Stimulated activated CD8-positive, alpha-beta memory T cell treated with anti-CD3 and anti-CD28 coated beads, Interleukin-2, amount 100 ng/mL, for 1 hour (primary cell): ENCODE measurements at places on chromosomes 12 and 14.
A peak's percentile ranks its signal among the peaks of the same experiment; 100 is the strongest.

DNA sequence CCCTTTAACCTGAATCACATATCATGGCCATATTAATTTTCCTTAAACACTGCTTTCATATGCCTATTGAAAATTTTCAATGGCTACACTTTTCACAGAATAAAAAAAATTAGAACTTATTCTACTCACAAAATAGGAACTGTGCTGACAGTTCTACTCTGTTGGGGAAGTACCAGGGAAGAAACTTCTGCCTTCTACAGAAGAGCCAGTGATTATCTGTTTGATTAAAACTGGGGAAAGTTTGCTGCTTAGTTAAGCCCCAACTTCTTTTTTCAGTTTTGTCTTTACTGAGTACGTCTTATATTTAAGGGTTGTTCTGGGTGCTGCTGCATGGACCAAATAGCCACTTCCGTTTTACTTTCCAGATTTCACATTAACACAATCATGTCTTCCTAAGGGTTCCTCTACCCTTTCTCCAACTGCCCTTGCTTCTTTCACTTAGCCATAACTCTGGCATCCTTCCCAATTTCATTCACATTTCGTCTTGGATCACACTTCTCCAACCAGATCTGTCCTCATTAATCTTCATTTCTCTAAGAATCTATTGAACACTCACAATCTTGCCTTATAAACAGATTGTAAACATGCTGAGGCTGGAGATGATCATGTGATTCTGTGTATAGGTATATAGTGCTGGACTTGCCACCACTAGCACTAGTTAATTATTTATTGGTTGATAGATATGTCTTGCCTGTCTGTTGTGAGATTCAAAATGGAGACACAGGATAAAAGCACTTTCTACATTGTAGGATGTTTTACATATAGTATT lies 1.9 kb upstream of the SEL1L start:
- DNase-seq = no peak

DNA sequence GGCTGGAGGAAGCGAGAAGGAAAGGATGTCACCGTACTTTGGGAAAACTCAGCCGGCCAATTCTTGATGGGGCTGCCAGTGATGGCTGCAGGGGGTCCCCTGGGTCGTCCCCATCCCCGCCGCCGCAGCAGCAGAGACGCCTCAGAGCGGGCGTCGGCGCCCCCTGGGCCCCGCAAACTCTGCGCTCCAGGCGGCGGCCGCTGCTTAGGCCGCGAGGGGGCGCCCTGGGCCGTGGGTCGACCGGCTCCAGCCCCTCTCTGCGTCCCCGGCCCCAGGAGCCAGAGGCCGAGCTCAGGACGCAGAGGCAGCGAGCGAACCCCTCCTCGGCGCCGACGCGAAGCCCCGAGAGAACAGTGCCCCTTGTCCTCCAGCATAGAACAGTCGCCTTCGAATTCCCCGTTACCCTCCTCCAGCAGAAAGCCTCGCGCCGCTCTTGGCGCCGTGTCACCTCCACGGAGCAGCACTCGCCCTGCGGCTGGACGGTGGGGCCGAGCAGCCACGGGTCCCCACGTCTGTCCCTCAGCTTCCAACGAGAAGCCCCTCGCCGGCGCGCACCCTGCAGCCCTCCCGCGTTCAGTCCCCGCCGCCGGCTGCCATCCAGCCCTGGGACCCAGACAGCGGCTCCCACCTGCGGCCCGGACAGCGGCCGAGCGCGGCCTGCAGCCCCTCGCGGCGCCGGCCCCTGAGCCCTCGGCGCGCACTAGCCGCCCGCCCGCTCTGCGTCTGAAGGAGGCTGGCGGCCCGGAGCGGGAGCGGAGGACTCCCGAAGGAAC lies 106.6 kb downstream of the PRICKLE1 start:
- peak; percentile 9 for DNase-seq

GRCh38 chr14:100708425-100709288 lies 18.0 kb upstream of the DLK1 start:
- DNase-seq = no peak

GRCh38 chr12:74620921-74621320 lies 83.3 kb downstream of the ATXN7L3B start:
- no peak for DNase-seq

DNA sequence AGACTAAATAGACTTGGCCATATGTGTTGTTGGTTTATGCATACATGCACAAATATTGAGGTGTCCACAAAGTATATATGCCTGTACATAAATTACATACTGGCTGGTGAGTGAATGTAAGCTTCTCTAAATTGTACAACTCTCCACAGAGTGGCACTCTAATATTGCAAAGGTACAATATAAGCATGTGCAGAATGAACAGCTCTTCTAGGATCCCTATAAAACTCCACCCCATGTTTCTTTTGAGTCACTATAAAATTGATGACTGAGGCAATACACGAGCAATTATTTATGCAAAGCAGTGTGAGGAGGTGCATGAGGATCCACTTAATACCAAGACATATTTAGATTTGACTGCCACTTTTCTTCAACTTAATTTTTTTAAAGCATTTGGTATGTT lies 172.2 kb downstream of the NAV3 start:
- DNase-seq = no peak

DNA sequence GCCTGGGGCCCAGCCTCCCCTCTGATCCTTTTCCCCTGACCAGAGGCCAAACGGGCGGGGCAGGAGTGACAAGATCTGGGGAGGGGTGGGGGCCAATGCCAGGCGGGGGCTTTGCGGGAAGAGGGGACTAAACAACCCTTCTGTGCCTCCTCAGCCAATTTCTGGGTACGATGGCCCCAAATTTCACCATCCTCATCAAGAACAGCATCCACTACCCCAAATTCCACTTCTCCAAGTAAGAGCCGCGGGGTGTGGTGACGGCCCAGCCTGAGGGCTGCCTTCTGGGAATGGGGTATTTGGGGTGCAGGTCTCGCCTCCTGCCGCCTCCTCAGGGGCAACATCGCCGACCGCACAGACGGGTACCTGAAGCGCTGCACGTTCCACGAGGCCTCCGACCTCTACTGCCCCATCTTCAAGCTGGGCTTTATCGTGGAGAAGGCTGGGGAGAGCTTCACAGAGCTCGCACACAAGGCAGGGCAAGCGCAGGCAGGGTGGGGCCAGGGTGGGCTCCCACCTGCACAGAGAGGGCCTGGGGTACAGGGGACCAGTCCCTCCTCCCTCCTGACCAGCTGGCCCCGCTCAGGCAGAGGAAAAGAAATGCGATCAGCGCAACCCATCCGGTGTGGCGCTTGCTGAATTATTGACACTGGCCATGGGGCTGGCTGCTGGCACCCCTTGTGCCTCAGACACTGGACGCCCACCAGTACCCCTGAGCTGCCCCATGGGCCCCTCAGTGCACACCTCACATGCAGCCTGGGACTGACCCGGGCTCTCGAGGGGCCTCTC lies 1.7 kb downstream of the P2RX2 start:
- DNase-seq = no peak

- no peak for DNase-seq
Observed at GRCh38 chr12:82182601-82183190, 175.5 kb downstream of the CCDC59 start.

GRCh38 chr14:20454516-20455354 lies at the start of the genes APEX1 and OSGEP:
Gene APEX1, plus strand, starts transcription at chr14:20455226. Its CDS starts 420 bp downstream, at chr14:20455646.
Gene OSGEP, minus strand, starts transcription at chr14:20454812. Its CDS starts 129 bp downstream, at chr14:20454683.
- DNase-seq = peak; percentile 92

DNA sequence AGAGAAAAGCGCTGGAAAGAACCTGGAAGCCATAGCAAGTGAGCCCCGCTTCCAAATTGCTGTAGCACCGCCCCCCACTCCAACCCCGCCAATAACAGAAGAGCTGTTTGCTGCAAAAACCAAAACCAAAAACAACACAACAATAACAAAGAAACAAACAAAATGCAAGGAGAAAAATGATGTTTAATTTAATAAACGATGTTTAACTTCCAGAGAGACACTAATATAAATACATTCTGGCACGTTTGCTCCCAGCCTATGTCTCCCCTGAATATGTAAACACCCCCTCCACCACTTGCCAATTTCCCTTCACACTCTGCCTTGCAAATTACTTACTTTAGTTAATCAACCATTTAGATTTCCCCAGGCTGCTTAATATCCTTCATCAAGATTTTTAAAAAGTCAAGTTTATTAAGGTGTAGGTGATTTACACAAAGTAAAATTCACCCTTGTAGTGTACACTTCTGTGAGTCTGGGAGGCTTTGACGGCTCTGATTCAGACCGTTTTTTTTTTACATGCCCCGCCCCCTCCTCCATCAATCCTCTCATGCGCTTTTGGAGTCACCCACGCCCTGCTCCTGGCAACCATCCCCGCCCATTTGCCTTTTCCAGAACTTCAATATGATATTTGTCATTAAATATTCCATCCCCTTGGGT lies 482 bp upstream of the IFI27L2 start:
- DNase-seq = no peak

GRCh38 chr14:88210426-88210825 lies 112.6 kb downstream of the KCNK10 start:
- DNase-seq = no peak

DNA sequence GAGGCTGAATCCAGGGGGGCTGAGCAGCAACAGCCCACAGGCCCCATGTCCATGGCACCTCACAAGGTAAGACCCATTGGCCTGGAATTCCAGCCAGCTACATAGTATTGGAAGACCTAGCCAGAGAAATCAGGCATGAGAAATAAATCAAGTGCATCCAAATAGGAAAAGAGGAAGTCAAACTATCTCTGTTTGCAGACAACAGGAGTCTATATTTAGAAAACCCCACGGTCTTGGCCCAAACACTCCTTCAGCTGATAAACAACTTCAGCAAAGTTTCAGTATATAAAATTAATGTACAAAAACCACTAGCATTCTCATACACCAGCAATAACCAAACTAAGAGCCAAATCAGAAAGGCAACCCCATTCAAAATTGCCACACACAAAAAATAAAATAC lies 16.9 kb downstream of the PDE6H start:
- DNase-seq = no peak

DNA sequence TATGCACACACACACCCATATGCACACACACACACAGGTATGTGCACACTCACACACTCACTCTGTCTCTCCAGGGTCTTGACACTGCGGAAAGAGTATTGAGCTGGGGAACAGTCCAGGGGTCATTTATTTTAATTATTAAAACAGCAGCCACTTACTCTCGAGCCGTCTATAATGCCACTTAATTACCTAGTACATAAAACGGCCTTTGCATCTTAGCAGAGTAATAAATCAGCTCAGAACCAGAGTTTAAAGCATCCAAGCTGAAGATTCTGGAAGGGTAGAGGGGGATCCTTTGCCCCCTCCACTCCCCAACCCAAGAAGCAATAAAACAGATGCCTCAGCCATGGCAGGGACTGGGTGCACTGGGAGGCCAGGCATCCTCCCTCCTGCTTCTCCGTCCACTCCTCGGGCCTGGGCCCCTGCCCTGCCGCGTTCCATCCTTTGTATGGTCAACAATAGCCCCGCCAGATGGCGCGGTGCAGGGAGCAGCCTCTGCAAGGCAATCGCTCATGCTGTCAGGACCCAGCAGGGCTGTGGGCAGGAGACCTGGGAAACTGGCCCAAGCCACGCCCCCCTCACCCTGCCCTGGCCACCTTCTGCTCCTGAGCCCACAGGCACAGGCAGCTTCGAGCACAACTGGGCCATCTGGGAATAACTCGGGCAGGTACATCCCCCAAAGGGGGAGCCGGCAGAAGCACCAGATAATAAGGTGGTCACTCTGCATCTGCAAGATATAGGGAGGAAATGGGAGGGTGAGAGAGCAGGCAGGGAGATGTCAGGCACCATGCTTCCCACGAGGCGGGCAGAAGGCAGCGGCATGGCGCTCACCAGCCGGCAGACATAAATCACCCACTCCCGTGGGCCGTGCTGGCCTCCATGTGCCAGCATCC lies 40.9 kb downstream of the CCDC85C start:
- no peak for DNase-seq

- no peak for DNase-seq
Observed at GRCh38 chr14:88060576-88060975, 55.6 kb downstream of the GPR65 start.

- no peak for DNase-seq
Observed at GRCh38 chr14:101185073-101185835, 281.7 kb upstream of the RTL1 start.

DNA sequence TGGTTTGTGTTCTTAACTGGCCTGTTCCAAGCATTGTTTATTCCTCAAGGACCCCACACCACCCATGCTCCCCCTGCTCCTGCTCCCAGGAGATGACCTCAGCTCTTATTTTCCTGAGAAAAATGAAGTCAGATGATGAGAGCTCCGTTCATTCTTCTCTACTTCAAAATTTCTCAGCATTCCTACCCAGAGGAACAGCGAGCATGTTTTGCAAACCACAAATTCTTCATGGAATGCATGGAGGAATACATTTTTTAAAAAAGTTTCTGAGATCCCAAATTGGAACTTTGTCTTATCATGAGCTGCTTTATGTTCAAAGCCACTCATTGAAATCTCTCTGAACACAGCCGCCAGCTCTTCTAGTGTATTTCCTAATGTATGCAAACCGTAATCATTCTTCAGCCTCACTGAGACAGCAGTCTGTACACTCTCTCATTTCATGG lies 44.9 kb downstream of the SYNE2 start:
- DNase-seq = no peak

GRCh38 chr12:122031342-122032216 lies 9.9 kb downstream of the BCL7A start:
- DNase-seq = peak; percentile 9

GRCh38 chr14:99781091-99781490 lies 12.1 kb upstream of the EML1 start:
- DNase-seq = no peak

GRCh38 chr12:107144990-107145389 lies 51.6 kb upstream of the CRY1 start:
- no peak for DNase-seq

DNA sequence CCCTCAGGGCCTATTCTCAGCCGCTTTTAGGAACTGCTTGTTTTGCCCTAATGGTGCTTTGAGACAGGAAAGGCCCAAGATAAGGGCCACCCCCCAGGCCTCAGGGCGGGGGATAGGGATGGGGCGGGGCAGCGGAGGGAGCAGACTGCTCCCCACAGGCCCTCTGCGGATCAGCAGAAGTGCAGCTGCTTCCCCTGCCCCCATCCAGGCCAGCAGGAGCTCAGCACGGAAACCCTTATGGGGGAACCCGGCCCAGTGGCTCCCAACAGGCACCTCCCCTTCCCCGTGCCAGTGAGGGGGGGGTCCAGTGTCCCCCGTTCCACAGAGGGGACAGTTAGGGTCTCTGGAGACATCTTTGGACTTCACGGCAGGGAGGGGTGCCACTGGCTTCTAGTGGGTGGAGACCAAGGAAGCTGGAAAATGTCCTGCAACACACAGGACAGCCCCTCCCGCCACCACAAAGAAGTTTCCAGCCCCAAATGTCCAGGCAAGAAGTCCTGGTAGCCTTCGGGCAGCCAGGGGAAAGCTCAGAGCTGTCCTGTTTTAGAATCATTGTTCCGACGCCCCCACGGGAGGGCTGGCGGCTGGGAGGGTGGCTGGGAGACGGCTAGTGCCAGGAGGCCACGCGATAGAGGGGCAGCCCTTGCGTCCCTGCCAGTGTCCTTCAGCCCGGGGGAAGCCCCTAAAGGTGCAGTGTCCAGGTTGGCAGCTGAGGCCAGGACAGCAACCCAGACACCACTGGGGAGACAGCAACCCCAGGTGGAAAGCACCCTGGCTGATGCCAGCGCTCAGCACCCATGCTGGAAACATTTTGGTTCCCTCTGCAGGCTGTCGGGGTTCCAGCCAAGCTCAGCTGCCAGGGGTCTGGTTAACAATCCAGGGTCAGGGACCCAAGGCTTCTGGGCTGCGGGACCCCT lies 10.4 kb upstream of the GPR132 start:
- DNase-seq = no peak

GRCh38 chr14:34956931-34957330 lies 25.9 kb upstream of the SRP54 start:
- no peak for DNase-seq

- no peak for DNase-seq
Observed at GRCh38 chr14:68195126-68195525, 375.5 kb downstream of the RAD51B start.

- DNase-seq = no peak
Observed at GRCh38 chr14:69405762-69406161, 7.3 kb downstream of the SLC39A9 start.

GRCh38 chr12:101570047-101570446 lies 24.7 kb upstream of the MYBPC1 start:
- no peak for DNase-seq
